ENCODE measurements at places on chromosomes 5 and 9. TPM values are rescaled to one million over a fixed set of nuclear protein-coding genes. Genes with fewer than 3 reads are reported as not detected.

DNA sequence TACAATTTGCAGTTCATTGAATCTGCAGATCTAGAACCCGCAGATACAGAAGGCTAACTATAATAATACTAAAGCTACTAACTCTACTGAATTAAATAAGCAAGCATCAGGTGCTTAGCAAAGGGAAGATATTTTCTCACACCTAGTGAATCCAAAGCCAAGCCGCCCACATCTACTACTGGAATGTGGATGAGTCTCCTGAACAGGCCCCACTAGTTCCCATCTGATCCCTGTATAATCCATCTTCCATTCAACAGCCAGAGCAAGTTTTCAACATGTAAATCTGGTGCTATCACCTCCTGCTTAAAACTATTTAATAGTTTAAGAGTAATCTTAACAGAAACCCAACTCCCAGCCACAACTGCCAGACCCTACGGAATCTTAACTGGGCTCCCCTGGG is 18.9 kb downstream of the ARL15 start:
- no peaks in the 10 kb centered on the region for H3K36me3 ChIP-seq
- H3K4me3 ChIP-seq, result no peak overlapping the region
- H3K27me3 ChIP-seq, result no peaks in the 10 kb centered on the region
- DNase-seq, result no peak
- H3K27ac ChIP-seq, result peak overlapping the region; percentile 11

- H3K4me1 ChIP-seq, result no peaks in the 10 kb centered on the region
- no peaks in the 10 kb centered on the region for H3K36me3 ChIP-seq
- no peaks in the 10 kb centered on the region for H3K27me3 ChIP-seq
Measured at GRCh38 chr5:124790895-124791732, 44.7 kb upstream of the ZNF608 start.

DNA sequence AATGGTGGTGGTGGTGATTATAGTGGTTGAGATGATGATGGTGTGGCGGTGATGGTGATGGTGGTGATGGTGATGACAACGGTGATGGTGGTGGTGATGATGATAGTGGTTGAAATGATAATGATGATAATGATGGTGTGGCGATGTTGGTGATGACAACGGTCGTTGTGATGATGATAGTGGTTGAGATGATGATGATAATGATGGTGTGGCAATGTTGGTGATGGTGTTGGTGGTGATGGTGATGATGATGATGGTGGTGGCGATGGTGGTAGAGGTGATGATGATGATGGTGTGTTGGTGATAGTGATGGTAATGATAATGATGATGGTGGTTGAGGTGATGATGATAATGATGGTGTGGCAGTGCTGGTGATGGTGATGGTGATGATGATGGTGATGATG is 48.0 kb downstream of the PHF2 start:
- no peaks in the 10 kb centered on the region for H3K36me3 ChIP-seq
- H3K4me3 ChIP-seq, result no peak overlapping the region
- H3K27me3 ChIP-seq, result no peaks in the 10 kb centered on the region
- no peaks in the 10 kb centered on the region for H3K4me1 ChIP-seq
- no peak for DNase-seq
- H3K27ac ChIP-seq, result no peak overlapping the region

DNA sequence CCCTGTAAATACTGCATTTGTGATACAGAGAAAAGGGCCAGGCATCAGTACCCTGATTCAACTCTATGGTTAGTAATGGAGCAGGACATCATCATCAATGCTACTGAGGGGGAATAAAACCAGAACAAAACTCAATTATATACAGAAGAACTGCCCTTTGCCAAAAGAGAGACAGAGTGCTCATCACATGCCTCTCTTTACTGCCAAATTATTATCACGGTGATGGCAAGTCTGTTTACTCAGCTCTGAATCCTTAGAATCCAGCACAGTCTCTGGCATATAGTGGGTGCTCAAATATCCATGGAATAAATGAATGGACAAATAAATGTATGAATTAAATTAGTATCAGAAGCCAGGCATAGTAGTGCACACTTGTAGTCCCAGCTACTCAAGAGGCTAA is 130.2 kb downstream of the TTC39B start:
- no peak overlapping the region for H3K4me3 ChIP-seq
- H3K4me1 ChIP-seq, result no peaks in the 10 kb centered on the region
- H3K36me3 ChIP-seq, result no peaks in the 10 kb centered on the region
- H3K27ac ChIP-seq, result no peak overlapping the region

GABRG2 gene
- total RNA-seq, result 0.81 TPM

CBY3 gene
- total RNA-seq, result 6.4 TPM

- H3K27ac ChIP-seq, result no peak overlapping the region
- H3K4me3 ChIP-seq, result no peak overlapping the region
- peaks cover 9% of the 10 kb centered on the region for H3K4me1 ChIP-seq
- H3K36me3 ChIP-seq, result no peaks in the 10 kb centered on the region
Measured at GRCh38 chr9:127033061-127033460, 89.4 kb downstream of the ANGPTL2 start.

GRCh38 chr5:82820961-82821845 is 256.0 kb downstream of the TMEM167A start:
- no peak for DNase-seq
- no peaks in the 10 kb centered on the region for H3K36me3 ChIP-seq
- H3K4me3 ChIP-seq, result no peak overlapping the region
- no peaks in the 10 kb centered on the region for H3K27me3 ChIP-seq
- H3K27ac ChIP-seq, result no peak overlapping the region

- no peak for DNase-seq
- H3K4me1 ChIP-seq, result no peaks in the 10 kb centered on the region
- H3K4me3 ChIP-seq, result no peak overlapping the region
- no peaks in the 10 kb centered on the region for H3K36me3 ChIP-seq
- H3K27ac ChIP-seq, result no peak overlapping the region
- H3K27me3 ChIP-seq, result no peaks in the 10 kb centered on the region
Measured at GRCh38 chr9:126692759-126693427, 79.2 kb downstream of the LMX1B start.

- no peaks in the 10 kb centered on the region for H3K4me1 ChIP-seq
- no peak overlapping the region for H3K27ac ChIP-seq
- H3K4me3 ChIP-seq, result no peak overlapping the region
- no peak for DNase-seq
Measured at GRCh38 chr5:170716396-170716795, 67.1 kb upstream of the GABRP start.

NXNL2 gene
- total RNA-seq, result 1.5 TPM

- peak; percentile 44 for DNase-seq
- H3K27ac ChIP-seq, result peak overlapping the region; percentile 37
- no peaks in the 10 kb centered on the region for H3K36me3 ChIP-seq
- H3K4me3 ChIP-seq, result no peak overlapping the region
Measured at GRCh38 chr9:70438341-70438928, 24.0 kb upstream of the KLF9 start.

- no peaks in the 10 kb centered on the region for H3K36me3 ChIP-seq
- no peak overlapping the region for H3K27ac ChIP-seq
- H3K4me1 ChIP-seq, result no peaks in the 10 kb centered on the region
Measured at GRCh38 chr5:43771611-43772031, 168.6 kb downstream of the NNT start.

DNA sequence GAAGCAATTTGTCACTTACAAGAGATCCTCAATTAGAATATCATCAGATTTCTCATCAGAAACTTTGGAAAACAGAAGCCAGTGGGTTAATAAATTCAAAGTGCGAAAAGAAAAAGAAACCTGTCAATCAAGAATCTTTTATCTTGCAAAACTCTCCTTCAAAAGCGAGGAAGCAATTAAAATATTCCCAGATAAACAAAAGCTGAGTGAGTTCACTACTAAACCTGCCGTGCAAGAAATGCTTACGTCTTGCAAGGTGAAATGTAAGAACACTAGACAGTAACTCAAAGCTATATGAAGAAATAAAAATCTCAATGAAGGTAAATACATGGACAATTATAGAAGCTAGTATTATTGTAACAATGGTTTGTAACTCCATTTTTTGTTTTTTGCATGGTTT is 62.8 kb upstream of the IL33 start:
- no peaks in the 10 kb centered on the region for H3K4me1 ChIP-seq
- H3K27ac ChIP-seq, result no peak overlapping the region
- H3K36me3 ChIP-seq, result no peaks in the 10 kb centered on the region
- no peak overlapping the region for H3K4me3 ChIP-seq

GFRA3 gene
- total RNA-seq, result 5.8 TPM

DNA sequence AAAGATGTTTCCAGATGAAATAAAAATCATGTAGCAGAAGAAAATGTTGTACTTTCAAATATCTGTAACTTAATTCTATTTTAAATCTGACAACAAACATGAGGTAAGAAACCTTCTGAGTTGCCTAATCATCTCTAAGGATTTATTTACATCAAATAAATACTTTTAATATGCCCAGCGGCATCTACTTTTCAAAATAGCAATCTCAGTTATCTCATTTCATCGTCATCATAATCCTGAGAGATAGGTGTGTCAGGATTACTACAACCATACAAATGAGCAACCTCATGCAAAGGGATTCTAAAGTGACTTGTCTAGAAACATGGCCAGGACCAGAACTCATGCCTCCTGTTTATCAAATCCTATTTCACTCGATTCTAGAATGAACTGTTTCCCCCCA is 49.5 kb downstream of the DENND1A start:
- no peaks in the 10 kb centered on the region for H3K4me1 ChIP-seq
- no peaks in the 10 kb centered on the region for H3K36me3 ChIP-seq
- H3K4me3 ChIP-seq, result no peak overlapping the region
- H3K27me3 ChIP-seq, result no peaks in the 10 kb centered on the region
- no peak for DNase-seq

- H3K4me3 ChIP-seq, result no peak overlapping the region
- DNase-seq, result no peak
- no peaks in the 10 kb centered on the region for H3K4me1 ChIP-seq
Measured at GRCh38 chr9:2987679-2988078, 143.8 kb upstream of the PUM3 start.

- H3K4me1 ChIP-seq, result peaks cover 6% of the 10 kb centered on the region
- H3K36me3 ChIP-seq, result no peaks in the 10 kb centered on the region
- no peak for DNase-seq
- no peak overlapping the region for H3K4me3 ChIP-seq
- H3K27me3 ChIP-seq, result no peaks in the 10 kb centered on the region
- no peak overlapping the region for H3K27ac ChIP-seq
Measured at GRCh38 chr5:172525996-172526360, 71.7 kb upstream of the SH3PXD2B start.

GRCh38 chr9:123453831-123454321 is 97.9 kb downstream of the CRB2 start:
- no peaks in the 10 kb centered on the region for H3K27me3 ChIP-seq

DNA sequence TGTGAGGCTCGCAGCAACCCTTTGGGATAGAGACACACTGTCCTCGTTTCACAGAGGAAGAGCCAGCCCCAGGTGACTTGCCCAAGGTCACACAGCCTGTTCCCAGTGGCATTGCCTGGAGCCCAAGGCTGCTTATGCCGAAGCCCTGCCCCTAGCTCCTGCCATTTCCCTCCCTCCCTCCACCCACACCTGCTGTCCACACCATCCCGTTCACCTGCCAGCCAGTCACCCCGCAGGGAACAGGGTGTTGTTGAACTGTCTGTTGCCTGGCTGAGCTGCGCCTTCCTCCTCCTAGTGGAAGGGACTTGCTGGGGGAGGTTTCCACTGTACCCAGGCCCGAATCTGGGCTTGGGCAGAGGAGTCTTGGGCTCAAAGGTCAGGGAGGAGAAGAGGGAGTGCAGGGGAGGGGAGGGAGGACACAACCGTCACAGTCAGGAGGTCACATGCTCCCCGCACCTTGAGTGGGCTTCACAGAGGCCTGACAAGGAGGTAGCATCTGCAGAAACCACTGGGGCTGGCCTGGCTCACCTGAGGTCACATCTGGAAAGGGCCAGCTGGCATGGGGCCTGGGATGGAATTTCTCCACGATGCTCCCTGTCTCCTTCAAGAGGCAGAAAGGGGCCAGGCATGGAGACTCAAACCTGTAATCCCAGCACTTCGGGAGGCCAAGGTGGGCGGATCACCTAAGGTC is 6.3 kb downstream of the TTC16 start:
- H3K4me3 ChIP-seq, result no peak overlapping the region
- no peak overlapping the region for H3K27ac ChIP-seq
- DNase-seq, result no peak
- H3K36me3 ChIP-seq, result no peaks in the 10 kb centered on the region
- H3K4me1 ChIP-seq, result peaks cover 18% of the 10 kb centered on the region

MTX3 gene
- 19.4 TPM for total RNA-seq

MARVELD2 gene
- total RNA-seq, result 6.9 TPM

DNA sequence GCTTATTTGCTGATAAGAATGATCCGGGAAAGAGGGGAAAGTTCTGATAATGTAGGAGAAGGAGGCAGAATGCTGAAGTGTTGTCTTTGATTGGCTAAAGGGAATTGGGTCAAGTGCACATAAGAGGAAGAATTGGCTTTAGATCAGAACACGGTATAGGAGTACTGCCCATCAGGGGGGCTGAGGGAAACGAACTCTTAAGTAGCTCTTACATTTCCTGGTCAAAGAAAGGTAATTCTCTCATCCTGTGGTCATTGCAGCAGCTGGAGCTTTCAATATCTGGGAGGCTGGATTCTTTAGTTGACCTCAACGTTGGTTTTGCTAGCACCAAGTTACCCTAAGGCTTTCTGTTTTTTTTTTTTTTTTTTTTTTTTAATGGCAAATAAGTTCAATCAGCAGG is 178.7 kb upstream of the NR3C1 start:
- no peaks in the 10 kb centered on the region for H3K27me3 ChIP-seq
- no peak for DNase-seq
- no peaks in the 10 kb centered on the region for H3K4me1 ChIP-seq
- H3K4me3 ChIP-seq, result no peak overlapping the region
- H3K27ac ChIP-seq, result no peak overlapping the region

DNA sequence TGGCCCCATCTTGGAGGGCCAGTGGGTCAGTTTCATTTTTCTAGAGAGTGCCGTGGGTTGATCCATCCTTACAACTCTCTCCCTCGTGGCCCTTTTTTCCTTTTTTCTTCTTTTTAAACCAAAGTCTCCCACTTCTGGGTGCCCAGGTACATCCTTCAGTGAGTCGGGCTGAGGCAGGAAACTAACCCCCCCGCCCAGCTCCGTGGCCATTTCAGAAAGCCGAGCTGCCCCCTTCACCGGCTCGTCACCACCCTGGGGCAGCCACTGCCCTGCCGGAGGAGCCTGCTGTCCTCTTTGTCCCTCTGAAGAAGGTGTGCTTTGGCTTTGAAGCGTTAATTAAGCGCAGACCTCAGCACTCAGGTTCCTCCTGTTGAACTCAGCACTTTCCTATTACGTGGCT is 5.2 kb downstream of the CFAP77 start:
- peaks cover 8% of the 10 kb centered on the region for H3K4me1 ChIP-seq
- no peak for DNase-seq
- no peak overlapping the region for H3K4me3 ChIP-seq
- no peaks in the 10 kb centered on the region for H3K36me3 ChIP-seq
- H3K27me3 ChIP-seq, result no peaks in the 10 kb centered on the region

CORO2A gene
- total RNA-seq, result 46.3 TPM

DNA sequence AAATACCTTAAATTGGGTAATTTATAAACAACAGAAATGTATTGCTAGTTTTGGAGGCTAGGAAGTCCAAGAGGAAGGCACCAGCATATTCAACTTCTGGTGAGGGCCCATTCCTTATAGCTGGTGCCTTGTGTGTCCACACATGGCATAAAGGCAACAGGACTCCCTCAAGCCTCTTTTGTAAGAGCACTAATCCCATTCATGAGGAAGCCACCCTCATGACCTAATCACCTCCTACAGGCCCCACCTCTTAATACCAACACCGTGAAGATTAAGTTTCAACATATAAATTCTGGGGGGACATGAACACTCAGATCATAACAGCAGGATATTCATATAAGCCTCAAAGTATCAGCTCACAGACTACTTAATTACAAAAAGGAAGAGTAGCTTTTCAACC is 4.0 kb upstream of the PLAC8L1 start:
- H3K27ac ChIP-seq, result no peak overlapping the region
- no peak for DNase-seq
- no peaks in the 10 kb centered on the region for H3K4me1 ChIP-seq
- H3K27me3 ChIP-seq, result no peaks in the 10 kb centered on the region
- no peaks in the 10 kb centered on the region for H3K36me3 ChIP-seq

GRCh38 chr5:142095035-142095434 is 13.5 kb upstream of the NDFIP1 start:
- H3K36me3 ChIP-seq, result no peaks in the 10 kb centered on the region
- peaks cover 23% of the 10 kb centered on the region for H3K4me1 ChIP-seq
- peak overlapping the region; percentile 64 for H3K27ac ChIP-seq
- H3K27me3 ChIP-seq, result no peaks in the 10 kb centered on the region

RFESD gene
- 11.8 TPM for total RNA-seq

PHYHD1 gene
- 18.5 TPM for total RNA-seq

All from testis (tissue), 5 donors.